ENCODE measurements at places on chromosomes 1 and 21. TPM values are rescaled to one million over a fixed set of nuclear protein-coding genes. Genes with fewer than 3 reads are reported as not detected.

The RPTN gene
- total RNA-seq = not detected

The KIAA0040 gene
- 50.2 TPM for total RNA-seq

The LCE2C gene
- total RNA-seq = not detected

The RIMS3 gene
- 106 TPM for total RNA-seq

The LRRN2 gene
- total RNA-seq = not detected

The OLIG1 gene
- not detected for total RNA-seq

The CELA3B gene
- not detected for total RNA-seq

The GUCA2B gene
- total RNA-seq = not detected

The CLEC20A gene
- total RNA-seq = not detected

The CDK18 gene
- 24.1 TPM for total RNA-seq

The GBP4 gene
- total RNA-seq = not detected

The CPTP gene
- total RNA-seq = 20.6 TPM

The TRAPPC10 gene
- total RNA-seq = 62.5 TPM

The KCNA2 gene
- 1.5 TPM for total RNA-seq

The RUNX1 gene
- 44.6 TPM for total RNA-seq

The C1orf141 gene
- total RNA-seq = not detected

The USH2A gene
- not detected for total RNA-seq

The PSMD4 gene
- total RNA-seq = 137 TPM

The ALX3 gene
- total RNA-seq = not detected

The RHOU gene
- not detected for total RNA-seq

The EFNA3 gene
- total RNA-seq = 4.8 TPM

The OLFML3 gene
- 0.34 TPM for total RNA-seq

The CFAP45 gene
- total RNA-seq = 0.63 TPM

The SPATA1 gene
- total RNA-seq = 1.4 TPM

The CNR2 gene
- 13.2 TPM for total RNA-seq

The TFF3 gene
- total RNA-seq = not detected

The PRMT6 gene
- 42.9 TPM for total RNA-seq

The RCC2 gene
- total RNA-seq = 271 TPM

The TCP10L gene
- 1.2 TPM for total RNA-seq

The RGS8 gene
- 0.31 TPM for total RNA-seq

The KCNK2 gene
- not detected for total RNA-seq

The DOP1B gene
- total RNA-seq = 9.2 TPM

The F13B gene
- total RNA-seq = not detected

The NDUFV3 gene
- 29.4 TPM for total RNA-seq

All from OCI-LY7 (cell line).